ENCODE measurements at places on chromosomes 11 and 22.

DNA sequence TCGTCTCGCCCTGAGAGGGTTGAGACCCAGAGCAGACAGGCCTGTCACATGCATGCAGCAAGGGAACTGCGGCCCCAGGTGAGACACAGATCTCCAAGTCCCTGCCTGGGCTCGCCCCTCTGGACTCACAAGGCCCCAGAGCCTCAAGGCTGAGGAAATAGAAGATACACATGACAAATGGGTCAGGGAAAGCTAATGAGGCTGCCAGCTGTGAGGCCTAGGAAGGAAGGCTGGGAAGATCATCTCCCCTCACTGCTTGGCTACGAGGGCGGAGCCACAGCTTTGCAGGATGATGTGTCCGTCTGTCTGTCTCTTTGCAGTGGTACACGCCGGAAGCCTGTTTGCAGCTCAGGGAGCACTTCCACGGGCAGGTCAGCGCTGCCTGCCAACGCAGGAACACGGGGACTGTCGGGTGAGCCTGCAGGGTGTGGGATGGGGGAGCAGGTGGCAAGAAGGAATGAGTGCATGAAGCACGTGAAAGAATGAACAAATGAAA lies 4.5 kb downstream of the RAB36 start:
- DNase-seq: no peak

- peak; percentile 11 for DNase-seq
Measured at GRCh38 chr11:134915212-134915611, 503.2 kb upstream of the B3GAT1 start.

GRCh38 chr11:130533871-130534270 lies 85.4 kb downstream of the ADAMTS15 start:
- DNase-seq: no peak

GRCh38 chr11:34650528-34650927 lies 29.6 kb downstream of the EHF start:
- DNase-seq: no peak

- DNase-seq: peak; percentile 82
Measured at GRCh38 chr22:44336962-44337677, 24.4 kb upstream of the SHISAL1 start.

GRCh38 chr11:76589477-76589876 lies 81.1 kb downstream of the LRRC32 start:
- DNase-seq: no peak

DNA sequence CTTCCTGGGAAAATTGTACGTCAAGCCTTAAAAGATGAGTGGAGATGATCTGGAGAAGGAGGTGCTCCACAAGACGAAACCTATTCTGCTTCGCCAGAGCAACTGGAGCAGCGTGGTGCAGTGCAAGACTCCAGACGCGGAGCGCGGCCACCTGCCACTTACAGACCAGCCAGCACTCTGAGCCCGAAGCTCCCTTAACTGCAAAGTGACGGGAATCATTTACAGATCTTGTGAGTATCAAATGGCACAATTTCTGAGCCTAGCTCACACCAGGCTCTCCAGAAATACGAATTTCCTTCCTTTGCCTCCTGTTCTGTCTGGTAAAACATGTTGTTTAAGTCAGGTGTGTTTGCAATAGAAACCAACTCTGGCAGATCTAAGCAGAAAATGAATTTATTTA lies 369.3 kb downstream of the CADM1 start:
- no peak for DNase-seq

- DNase-seq: no peak
Measured at GRCh38 chr22:23621082-23621780, 10.9 kb downstream of the DRICH1 start.

DNA sequence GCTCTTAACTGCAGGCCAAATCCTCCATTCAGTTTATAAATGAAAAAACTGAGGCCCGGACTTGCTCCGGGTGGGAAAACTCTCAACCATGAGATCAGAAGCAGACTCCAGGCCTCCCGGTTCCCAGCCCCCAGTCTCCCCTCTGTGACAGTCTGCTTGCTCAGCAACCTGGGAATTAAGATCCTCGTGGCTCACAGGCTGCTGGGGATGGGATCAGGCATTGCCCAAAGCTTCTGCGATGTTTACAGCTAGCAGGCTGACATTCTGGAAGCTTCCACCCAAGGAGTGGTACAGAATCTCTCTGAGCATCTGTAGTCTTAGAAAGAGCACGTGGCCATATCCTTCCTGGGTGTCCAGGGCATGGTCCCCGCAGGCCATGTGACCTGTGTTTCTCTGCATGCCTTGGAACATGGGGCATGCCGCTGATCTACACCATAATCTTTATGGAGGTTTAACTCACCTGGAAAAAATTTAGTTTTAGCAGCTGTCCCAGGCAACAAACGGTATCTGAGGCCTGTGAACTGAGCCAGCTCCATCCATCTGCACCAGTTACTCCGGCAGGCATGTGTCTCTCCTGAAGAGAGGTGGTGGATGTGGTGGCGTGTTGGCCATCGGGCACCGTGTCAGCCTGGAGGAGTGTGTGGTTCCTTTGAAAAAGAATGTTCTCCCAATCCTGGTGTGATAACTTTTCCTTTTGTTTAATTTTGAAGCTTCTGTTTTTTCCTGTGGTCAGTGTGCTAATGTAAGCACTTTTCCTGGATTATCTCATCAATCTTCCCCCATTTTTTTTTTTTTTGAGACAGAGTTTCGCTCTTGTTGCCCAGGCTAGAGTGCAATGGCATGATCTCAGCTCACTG lies 7.9 kb downstream of the FBLN1 start:
- DNase-seq: no peak

DNA sequence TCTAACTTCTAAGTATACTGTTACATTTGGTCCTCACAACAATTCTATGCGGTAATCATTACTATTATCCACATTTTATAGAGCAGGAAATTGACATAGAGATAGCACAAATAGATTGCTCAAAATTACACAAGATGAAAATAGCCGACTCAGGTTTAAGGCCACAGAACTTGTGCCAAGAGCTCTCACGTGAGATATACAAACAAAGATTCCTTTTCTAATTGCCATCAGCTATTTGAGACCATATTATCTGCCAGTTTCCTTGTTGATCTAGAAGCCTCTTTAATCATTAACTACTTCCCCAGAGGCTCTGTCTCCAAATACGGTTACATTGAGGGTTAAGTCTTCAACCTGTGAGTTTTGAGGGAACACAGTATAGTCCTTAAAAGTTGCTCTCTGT lies 61.0 kb upstream of the GLYATL1B start:
- DNase-seq: no peak

GRCh38 chr11:127074151-127074761 lies 73.7 kb upstream of the KIRREL3 start:
- DNase-seq: peak; percentile 75

DNA sequence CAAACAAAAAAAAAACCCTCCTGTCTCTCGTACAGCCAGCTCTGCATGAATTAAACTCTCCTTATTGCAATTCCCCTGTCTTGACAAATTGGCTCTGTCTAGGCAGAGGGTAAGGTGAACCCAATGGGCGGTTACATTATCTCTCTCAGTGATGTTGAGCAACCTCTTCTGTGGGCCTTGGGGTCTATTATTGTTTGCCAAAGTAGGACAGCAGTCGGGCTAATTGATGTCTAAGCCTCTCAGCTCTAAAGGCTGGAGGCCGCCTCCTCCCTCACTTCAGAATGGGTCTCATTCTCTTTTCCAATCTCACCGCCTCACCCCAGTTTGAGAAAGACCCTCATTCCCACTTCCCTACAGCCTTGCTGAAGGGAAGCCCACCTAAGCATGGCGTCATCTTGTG lies 1.3 kb upstream of the SLC25A45 start:
- DNase-seq: no peak

GRCh38 chr22:41983513-41984405 lies 14.5 kb downstream of the SEPTIN3 start:
- DNase-seq: no peak

- DNase-seq: peak; percentile 64
Measured at GRCh38 chr11:6251120-6251733, 8.4 kb upstream of the CCKBR start.

- DNase-seq: no peak
Measured at GRCh38 chr11:32056438-32056837, 34.4 kb upstream of the RCN1 start.

DNA sequence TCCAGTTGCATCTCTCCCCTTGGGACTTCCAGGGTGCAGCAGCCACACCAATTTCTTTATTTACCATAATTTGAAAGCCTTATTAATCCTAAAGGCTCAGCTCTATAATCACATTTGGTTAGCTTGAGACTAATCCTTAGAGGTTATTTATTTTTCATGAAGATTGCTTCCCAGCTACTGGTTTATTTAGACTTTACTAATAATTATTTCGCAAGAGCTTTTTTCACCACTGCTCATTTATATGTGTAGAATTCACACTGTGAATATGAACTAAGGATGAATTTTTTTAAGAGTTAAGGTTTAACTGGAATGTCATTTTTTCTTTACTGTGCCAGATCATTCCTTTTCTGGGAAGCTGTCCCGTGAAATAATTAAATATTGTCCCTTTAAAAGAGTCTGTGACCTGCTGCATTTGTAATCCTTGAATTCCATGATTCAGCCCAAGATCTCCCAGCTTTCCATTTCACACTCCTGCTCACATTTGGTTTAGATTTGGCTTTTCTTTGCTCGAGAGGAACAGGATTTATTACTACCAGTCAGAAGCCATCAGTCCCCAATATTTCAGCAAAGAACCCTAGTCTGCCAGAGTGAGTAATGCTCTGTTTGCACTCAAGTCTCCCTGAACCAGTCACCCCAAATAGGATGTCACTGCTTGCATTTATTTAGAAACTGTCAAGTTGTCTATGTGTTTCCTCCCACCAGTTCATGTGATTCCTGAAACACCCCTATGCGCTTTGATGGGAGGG lies 4.4 kb upstream of the CD44 start:
- DNase-seq: no peak

DNA sequence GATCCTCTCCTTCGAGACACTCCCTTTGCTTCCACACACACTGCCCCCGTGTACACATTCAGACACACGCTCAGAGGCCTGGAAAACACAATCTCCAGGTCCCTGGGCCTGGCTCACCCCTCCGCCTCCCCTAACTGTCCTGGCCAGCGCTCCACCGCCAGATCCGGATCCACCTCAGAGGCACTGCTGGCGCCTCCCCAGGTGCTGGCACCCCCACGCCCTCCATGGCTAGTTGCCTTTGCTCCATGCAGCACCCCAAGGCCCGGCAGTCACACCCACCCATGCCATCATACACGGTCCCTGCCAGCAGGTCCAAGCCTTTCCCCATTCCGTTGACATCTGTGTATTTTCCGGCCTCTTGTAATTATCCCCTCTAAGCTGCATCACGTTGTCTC lies 11.1 kb downstream of the SPTBN2 start:
- no peak for DNase-seq

Measured in NCI-H345 (cell line).